Pulmonary artery endothelial cell (primary cell): ENCODE measurements at places on chromosomes 3 and 15.

GRCh38 chr15:95162069-95162468 lies 930.7 kb downstream of the MCTP2 start:
- DNase-seq: no peak

DNA sequence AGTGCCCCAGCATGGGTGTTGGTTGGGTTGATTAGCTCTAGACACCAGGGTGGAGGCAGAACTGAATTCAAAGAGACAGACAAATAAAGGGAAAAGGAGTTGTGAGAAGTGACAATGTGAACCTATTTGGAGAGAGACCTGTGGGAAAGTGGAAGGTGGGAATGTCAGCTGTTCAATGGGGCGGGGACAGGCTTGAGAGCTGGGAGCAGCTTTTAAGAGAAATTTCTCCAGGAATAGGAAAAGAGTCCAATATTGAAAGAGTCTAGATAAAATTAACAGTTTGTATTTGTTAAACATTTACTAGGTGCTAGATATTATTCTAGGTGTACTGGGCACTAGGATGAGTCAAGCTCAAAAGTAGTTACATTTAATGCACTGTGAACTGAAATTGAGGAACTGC lies 225.3 kb downstream of the GAP43 start:
- no peak for DNase-seq

DNA sequence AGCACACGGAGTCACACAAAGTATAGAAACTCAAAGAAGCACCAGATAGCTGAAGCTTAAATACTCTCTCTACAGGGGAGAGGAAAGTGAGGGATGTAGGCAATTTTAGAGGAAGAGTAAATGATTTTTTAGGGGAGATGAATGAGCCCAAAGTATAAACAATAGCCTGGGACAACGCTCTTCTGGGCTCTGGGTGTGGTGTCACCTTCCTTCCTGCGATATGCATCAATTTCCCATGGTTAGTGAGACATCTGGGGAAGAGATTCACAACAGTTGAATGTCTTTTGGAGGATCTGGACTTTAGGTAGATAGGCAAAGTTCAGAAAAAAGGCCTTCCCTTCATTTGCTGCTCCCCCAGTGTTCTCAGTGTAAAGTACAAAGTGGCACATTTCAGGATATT lies 125.2 kb downstream of the EFHB start:
- DNase-seq: no peak

DNA sequence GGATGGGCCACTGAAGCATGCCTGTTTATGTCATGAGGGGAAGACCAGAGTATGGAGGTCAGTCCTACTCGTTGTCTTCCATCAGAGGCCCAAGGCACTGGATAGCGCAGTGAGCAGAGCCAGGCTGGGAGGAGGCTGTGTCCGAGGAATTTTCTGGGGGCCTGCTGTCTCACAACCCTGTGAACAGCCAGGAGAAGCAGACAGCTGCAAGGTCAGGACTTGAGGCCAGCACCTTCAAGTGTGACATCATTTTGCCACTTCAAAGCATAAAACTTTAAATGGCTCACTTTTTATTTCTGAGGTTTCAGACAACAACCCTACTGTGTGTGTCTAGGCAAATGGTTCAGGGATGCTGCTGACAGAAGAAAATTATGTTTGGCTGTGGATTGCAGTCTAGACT lies 47.2 kb downstream of the TMED3 start:
- DNase-seq: no peak

GRCh38 chr15:44219073-44219472 lies 24.0 kb upstream of the FRMD5 start:
- no peak for DNase-seq

GRCh38 chr3:123540285-123540684 lies 44.6 kb downstream of the HACD2 start:
- no peak for DNase-seq

GRCh38 chr15:87689716-87690115 lies 566.8 kb downstream of the NTRK3 start:
- no peak for DNase-seq

- DNase-seq: no peak
Measured at GRCh38 chr15:72873379-72874233, 90.0 kb upstream of the ADPGK start.

GRCh38 chr3:29453284-29454001 lies 172.6 kb downstream of the RBMS3 start:
- no peak for DNase-seq

DNA sequence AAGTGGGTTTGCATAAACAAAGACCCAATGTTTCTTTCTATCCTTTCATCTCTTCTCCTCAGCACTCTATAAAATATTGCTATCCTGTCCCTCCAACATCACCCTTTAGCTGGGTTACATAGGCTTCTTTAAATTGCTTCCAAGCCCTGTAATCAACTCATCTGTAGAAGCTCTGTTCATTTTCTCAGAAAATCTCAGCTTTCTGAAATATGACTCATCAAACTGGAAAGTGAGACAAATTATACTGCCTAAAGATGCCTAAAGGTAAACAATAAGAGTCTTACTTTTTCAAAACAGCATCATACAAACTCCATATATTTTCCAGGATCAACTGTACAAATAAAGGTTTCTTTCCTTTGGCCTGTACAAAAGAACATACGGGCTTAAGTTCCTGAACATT lies 33.8 kb downstream of the EFL1 start:
- DNase-seq: no peak

DNA sequence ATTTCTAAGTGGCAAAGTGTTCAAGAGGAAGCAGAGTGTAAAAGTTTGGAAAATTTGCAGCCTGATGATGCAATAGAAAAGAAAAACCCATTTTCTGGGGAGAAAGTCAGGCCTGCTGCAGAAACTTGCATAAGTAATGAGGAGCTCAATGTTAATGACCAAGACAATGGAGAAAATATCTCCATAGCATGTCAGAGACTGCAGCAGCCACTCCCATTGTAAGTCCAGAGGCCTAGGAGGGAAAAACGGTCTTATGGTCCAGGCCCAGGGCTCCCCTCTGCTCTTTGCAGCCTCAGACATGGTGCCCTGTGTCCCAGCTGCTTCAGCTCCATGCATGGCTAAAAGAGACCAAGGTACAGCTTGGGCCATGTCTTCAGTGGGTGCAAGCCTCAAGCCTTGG lies 96.6 kb upstream of the GMNC start:
- DNase-seq: no peak

- no peak for DNase-seq
Measured at GRCh38 chr15:40252438-40253166, 13.7 kb downstream of the PAK6 start.

DNA sequence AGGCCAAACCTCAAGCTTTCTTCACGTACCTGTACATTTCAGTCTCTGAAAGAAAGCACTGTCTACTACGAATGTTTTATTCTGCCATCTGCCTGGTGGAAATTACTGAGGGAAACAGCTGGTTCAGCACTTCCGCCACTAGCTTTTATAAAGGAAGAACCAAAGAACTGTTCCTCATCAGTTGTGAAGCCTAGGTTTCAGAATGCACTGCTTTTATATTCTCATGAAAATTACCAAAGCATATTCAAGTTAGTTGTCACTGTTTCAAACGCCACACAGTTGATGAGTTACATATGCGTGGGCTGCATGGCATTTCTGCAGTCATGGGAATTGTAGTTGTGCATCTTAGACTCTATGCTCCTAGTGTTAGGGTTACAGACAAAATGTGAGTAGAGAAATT lies 21.5 kb upstream of the ZBTB38 start:
- DNase-seq: no peak

GRCh38 chr3:64184621-64185020 lies 40.6 kb downstream of the PRICKLE2 start:
- no peak for DNase-seq

GRCh38 chr3:192494174-192494573 lies 233.2 kb downstream of the FGF12 start:
- peak; percentile 78 for DNase-seq

GRCh38 chr15:95944193-95944592 lies 386.3 kb upstream of the NR2F2 start:
- DNase-seq: no peak

DNA sequence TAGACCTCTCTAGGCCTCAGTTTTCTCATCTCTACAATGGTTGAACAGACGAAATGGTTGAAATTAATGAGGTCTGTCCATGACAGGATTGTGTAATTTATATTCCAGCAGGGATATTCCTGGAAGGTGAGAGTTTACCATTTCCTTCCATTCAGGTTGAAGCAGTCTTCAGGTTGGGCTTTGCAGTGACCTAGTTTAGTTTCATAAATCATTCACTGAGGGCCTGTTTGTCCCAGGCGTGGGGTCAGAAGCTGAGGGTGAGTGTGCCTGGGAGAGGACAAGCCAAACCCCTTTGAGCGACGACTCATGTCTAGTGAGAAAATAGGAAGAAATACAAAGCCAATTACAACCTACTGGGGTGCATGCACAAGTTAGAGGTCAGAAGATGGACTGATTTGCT lies 57.2 kb upstream of the CACNA2D3 start:
- no peak for DNase-seq

DNA sequence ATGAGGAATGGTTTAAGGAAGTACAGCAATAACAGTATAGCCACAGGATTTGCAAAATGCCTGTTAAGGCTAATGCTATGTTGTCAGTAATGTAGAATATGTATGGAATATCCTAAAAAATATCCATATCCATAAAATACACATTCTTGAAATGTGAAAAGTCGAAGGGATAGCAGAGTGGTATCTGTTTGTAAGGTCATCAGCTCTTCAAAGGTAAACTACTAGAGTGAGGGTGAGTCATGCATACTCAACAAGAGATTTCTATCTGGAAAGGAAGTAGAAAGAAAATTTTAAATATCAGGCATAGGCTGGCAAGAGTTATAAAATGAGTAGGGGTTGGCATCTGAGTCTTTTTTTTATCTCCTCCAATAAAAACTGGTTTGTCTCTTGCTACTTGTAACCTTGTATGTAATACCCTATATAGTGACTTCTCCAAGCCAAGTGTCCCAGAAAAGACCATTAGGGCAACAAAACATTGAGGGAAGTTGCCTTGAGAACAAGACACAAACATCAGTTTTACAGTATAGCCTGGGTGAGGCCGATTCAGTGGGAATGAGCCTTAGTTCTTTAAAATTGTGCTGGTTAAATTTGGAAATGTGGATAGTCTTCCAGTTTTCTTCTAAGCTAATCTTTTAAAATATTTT lies 103.1 kb downstream of the SPATA16 start:
- DNase-seq: no peak

DNA sequence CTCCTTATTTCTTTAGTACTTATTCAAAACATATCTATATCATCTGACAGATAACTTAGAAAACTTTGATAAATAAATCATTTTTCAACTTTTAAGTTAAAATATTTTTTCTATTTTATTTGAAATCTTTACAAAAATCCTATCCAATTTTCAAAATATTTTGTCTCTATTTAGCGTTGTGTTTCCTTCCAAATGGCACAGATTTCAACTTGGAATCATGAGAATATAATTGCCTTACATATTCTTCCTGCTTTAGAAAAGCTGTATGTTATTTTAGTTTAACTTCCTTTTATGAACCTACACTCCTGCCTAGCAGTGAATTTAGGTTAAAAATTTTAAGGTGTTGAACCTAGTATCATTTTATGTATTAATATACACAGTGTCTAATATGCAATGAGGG lies 38.2 kb downstream of the BCHE start:
- no peak for DNase-seq

- DNase-seq: no peak
Measured at GRCh38 chr15:100924436-100924835, 5.3 kb downstream of the LRRK1 start.

DNA sequence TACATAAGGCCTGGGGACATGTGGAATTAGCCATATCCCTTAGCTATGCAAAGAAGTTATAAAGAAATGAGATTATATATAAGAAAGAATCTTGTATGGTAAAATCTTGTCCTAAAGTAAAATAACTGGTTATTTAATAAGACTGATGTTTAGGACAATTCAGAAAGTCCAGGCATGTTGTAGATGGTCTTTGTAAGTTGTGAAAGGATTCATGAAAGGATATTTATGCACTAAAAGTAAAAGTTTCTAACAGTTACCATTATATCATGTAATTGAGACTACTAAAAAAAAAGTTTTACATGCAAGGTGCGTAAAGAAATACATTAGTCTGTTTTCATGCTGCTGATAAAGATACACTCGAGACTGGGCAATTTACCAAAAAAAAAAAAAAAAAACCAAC lies 146.3 kb downstream of the FMN1 start:
- no peak for DNase-seq

DNA sequence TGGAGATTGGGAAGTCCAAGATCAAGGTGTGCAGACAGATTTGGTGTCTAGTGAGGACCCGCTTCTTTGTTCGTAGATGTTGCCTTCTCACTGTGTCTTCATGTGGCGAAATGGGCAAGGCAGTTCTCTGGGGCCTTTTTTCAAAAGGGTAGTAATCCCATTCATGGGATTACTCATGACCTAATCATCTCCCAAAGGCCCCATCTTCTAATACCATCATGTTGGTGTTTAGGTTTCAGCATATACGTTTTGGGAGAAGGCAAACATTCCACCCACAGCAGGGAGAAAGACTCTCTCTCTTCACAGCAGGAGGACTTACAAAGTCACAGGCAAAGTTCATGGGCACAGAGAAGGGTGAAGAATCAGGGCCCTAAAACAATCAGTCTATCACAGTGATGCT lies 252.1 kb downstream of the RPLP1 start:
- DNase-seq: no peak

DNA sequence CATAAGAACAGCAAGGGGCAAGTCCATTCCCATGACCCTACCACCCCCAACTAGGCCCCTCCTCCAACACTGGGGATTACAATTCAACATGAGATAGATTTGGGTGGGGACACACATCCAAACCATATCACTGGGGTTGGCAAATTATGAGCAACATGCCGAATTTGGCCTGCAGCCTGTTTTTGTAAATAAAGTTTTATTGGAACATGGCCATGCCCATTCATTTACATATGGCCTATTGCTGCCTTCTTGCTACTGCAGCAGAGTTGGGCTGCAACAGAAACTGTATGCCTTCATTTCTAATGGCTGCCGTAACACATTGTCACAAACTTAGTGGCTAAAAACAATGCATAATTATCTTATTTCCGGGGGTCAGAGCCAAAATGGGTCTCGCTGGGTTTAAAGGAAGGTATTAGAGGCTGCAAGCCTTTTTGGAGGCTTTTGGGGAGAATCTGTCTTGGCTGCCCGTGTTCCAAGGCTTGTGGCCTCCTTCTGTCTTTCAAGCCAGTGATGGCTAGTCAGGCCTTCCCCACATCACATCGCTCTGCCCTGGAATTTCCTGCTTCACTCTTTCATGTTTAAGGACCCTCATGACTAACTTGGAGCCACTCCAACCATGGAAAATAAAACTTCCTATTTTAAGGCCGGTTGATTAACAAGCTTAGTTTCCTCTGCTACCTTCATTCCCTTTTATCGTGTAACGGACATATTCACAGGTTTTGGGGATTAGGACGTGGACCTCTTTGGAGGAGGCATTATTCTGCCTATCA lies 428.5 kb upstream of the PROK2 start:
- no peak for DNase-seq

GRCh38 chr3:136639069-136639468 lies 113.1 kb downstream of the STAG1 start:
- DNase-seq: no peak

- DNase-seq: no peak
Measured at GRCh38 chr3:107227091-107227490, 150.1 kb upstream of the CCDC54 start.

DNA sequence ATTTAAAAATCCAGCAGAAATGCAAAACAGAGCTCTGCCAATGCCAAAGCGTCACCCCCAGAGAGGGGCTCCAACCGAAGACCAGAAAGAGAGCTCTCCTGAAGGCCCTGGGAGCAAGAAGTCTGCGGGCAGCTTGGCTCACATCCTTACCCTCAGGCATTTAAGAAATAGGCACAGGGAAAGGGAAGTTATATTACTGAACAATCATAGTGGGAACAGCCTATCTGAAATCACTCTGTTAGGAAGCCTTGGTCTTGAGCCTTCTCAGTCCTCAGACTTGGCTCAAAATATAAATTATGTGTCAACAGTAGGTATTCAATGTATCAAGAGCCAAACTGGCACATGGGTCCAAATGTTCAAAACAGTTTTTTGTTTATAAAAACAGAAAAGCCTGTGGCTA lies 10.3 kb upstream of the PPARG start:
- no peak for DNase-seq
